ENCODE measurements at places on chromosomes 13 and 19. TPM values are rescaled to one million over a fixed set of nuclear protein-coding genes. Genes with fewer than 3 reads are reported as not detected.

DNA sequence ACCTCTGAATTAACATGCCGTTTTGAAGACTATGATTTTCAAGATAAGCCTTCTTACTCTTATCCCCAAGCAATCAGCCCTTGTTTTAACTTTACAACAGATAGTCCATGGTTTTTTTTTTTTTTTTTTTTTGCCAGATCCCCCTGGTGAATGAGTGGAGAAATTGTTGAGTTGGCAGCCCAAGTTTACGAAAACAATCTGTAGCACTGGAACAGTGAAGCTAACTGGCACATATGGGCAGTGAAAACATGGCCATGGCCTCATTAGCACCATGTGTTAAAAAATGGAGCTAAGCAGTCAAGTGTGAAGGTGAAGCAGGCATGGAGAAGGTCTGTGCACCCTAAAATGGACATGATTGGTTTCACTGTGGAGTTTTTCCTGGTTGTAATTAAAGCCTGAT is 812.1 kb upstream of the MIR17HG start:
- DNase-seq: no peak

DNA sequence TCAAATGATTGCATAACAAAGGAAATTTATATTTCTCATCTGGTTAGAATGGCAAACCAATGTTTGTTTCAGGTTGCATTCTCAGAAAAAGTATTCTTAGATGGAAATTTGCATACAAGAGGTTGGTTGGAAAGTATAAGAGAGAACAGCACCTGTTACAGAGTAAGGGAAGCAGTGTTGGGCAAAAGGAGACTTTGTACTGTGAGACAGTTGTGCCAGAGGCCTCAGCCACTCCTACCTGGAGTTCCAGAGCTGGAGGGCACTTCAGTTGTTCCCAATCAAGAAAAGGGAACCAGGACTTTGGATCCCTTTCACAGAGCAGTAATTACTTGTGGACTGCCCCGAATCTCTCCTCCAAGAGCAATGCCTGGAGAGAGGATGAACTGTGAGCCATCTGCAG is 81.8 kb downstream of the SPRY2 start:
- no peak for DNase-seq

GRCh38 chr13:75934889-75935288 is 298.8 kb downstream of the LMO7 start:
- no peak for DNase-seq

DNA sequence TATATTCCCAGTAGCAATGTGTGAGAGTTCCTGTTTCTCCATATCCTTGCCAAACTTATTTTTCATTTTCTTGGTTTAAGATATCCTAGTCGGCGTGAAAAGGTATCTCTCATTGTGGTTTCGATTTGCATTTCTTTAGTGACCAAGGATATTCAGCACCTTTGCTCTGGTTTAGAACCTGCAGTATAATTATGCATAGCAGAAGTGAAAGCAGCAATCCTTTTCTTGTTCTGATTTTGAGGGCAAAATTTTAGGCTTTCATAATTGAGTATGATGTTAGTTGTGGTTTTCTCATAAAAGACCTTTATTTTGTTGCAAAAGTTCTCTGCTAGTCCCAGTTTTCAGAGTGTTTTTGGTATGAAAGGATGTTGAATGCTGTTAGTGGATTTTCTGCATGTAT is 491.0 kb downstream of the FGF9 start:
- no peak for DNase-seq

DNA sequence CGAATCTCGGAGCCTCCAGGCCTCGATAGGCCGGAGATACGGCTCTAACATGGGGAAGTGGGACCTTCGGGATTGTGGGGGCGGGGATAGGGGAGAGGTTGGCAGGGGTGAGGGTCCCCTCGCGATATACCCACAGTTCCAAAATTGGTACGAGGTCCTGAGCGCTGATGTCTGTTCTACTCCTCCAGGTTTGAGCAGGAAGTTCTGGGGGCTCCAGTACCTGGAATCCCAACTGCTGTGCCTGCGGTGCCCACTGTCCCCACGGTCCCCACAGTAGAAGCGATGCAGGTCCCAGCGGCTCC is 447 bp downstream of the RBM42 start:
- no peak for DNase-seq

DNA sequence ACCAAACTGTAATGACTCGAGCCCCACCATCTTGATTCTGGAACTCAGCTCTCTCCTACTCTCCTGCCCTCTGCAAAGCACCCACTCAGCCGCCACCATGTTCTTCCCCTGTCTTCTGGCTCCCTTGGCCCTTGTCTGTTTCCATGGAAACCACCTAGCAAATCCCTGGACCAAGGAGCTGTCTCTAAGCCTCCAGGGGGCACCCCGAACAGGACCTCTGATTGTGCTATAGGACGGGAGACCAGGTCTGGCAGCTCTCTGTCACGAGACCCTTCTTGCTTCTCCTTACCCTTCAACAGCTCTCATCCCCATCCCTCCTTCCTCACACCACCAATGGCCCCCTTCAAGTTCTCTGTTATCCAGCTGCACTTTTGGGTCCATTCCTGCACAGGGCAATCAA is 277.7 kb upstream of the ZNF507 start:
- DNase-seq: no peak

GRCh38 chr13:46332772-46333171 is 54.3 kb downstream of the RUBCNL start:
- DNase-seq: no peak

DNA sequence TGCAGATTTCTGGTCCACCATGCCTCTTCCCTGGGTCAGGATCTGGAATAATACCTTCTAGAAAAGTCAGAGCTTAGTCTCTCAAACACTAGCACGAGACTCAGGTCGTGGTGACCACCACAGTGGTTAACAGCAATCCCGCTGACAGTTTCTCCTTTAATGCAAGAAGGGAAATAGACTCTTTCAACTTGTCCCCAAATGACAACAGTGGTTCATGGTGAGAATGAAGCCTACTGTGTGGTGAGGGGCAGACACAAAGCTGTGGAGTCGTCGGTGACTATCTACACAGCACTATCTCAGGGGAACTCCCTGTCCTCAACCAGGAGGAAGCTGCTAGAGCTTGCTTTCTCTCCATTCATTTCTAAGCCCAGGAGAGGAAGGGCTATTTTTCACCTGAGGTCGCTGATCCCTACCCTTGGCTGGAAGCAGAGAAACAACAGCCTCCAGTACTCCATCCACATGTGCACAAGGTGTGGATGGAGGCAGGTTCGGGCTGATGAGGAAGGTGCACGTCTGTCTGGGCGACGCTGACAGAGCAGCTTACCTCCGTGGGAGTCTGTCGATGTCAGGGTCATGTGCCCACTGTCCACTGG is 72.4 kb downstream of the STK24 start:
- no peak for DNase-seq

DNA sequence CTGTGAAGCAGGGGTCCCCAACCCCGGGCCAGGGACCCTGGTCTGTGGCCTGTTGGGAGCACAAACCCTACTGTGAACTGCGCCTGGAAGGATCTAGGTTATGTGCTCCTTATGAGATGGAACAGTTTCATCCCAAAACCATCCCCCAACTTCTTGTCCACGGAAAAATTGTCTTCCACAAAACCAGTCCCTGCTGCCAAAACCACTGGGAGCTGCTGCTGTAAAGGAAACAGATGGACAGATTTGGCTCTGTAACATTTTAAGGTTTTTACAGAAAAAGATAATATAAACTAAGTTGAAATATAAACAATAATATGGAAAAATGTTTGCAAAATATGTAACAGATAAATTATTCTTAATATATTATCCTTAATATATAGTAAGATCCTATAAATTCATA is 73.7 kb downstream of the COG6 start:
- no peak for DNase-seq

- no peak for DNase-seq
Observed at GRCh38 chr13:96803456-96804100, 190.7 kb downstream of the OXGR1 start.

The CLDN10 gene
- 1.3 TPM for total RNA-seq

The NCAN gene
- not detected for total RNA-seq

The GAMT gene
- total RNA-seq: 5.9 TPM

The IZUMO1 gene
- 0.96 TPM for total RNA-seq

The GPR12 gene
- total RNA-seq: not detected

The ZNF527 gene
- 5.4 TPM for total RNA-seq

The CGB2 gene
- total RNA-seq: not detected

The APC2 gene
- total RNA-seq: 0.10 TPM

The KCNRG gene
- total RNA-seq: 2.8 TPM

The CYP2F1 gene
- not detected for total RNA-seq
